ENCODE measurements at places on chromosomes 16 and 17. TPM values are rescaled to one million over a fixed set of nuclear protein-coding genes. Genes with fewer than 3 reads are reported as not detected.

Gene CLEC3A
- total RNA-seq, result not detected

Gene MYO15A
- total RNA-seq, result 2.2 TPM

Gene OR1A2
- total RNA-seq, result not detected

Gene CCDC102A
- total RNA-seq, result 5.4 TPM

Gene COPZ2
- 2.0 TPM for total RNA-seq

Gene HAGH
- 73.7 TPM for total RNA-seq

Gene FOXN1
- total RNA-seq, result not detected

GRCh38 chr16:2471016-2471652 is at the start of gene NTN3:
NTN3 (plus strand) TSS chr16:2471297; CDS start chr16:2471702, 405 bp downstream.
- H3K4me1 ChIP-seq, result peaks cover 36% of the 10 kb centered on the region
- H3K36me3 ChIP-seq, result no peaks in the 10 kb centered on the region
- no peak for DNase-seq
- peaks cover 29% of the 10 kb centered on the region for H3K27me3 ChIP-seq

- DNase-seq, result no peak
- peaks cover 6% of the 10 kb centered on the region for H3K4me1 ChIP-seq
- H3K27ac ChIP-seq, result no peak overlapping the region
- H3K4me3 ChIP-seq, result no peak overlapping the region
Observed at GRCh38 chr16:81491541-81492188, 47.1 kb downstream of the CMIP start.

DNA sequence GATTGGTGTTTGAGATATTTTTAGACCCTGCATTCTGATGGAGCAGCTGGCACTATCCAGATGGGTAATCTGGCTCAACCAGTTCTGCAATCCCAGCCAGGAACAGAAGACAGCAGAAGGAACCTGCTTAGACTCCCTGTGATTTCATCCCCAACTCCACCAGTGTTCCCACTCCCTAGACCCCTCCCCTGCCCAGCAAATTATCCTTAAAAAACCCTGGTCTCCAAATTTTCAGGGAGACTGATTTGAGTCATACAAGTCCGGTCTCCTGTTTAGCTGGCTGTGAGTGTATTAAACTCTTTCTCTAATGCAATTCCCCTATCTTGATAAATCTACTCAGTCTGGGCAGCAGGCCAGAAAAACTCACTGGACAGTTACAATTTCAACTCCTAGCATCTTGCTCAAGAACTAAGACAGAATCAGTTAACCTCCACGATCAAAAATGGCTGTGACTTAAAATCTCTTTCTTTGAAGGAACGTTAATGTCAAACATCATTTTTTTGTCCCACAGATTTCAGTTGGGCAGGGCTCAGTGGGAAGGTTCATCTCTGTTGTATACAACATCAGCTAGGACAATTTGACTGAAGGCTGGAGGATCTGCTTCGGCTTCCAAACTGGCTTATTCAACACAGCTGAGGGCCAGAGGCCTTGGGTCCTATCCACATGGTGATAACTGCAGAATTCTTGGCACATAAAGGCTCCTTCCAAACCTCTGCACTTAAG is 4.9 kb upstream of the RBL2 start:
- H3K36me3 ChIP-seq, result no peaks in the 10 kb centered on the region
- H3K4me1 ChIP-seq, result peaks cover 7% of the 10 kb centered on the region
- no peaks in the 10 kb centered on the region for H3K27me3 ChIP-seq
- no peak for DNase-seq
- no peak overlapping the region for H3K27ac ChIP-seq

DNA sequence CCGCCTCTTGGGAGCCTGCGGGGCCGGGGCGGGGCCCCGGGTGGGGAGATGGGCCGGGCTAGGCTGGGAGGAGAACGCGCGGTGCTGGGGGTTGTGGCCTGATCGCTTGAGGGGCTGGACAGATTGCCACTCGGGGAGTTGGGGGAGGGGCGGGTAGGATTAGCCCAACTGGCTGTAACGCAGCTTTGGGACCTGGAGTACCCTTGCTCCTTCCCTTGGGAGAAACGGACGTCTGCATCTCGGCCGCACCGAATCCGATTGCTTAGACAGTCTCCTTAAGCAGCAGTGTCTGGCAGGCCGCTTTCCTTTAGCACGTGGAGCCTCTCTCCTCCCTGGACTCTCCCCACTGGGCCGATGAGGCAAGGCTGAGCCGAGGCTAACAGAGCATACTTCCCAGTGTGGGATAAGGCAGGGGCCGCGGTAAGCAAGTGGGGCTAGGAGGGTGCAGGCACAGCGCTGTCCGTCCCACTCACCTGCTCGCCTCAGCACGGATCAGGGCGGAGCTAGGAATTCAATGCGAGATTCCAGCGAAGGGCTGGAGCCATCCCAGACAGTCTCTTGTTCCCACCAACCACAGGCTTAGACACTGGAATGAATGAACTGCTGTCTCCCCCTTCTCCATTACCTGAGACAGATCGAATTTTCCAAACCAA is 540 bp upstream of the ACLY start:
- H3K4me1 ChIP-seq, result peaks cover 41% of the 10 kb centered on the region
- no peaks in the 10 kb centered on the region for H3K27me3 ChIP-seq
- H3K4me3 ChIP-seq, result peak overlapping the region; percentile 97
- H3K36me3 ChIP-seq, result no peaks in the 10 kb centered on the region

GRCh38 chr17:40266882-40267281 is 20.8 kb upstream of the CDC6 start:
- H3K36me3 ChIP-seq, result peaks cover 61% of the 10 kb centered on the region
- H3K4me1 ChIP-seq, result no peaks in the 10 kb centered on the region
- H3K4me3 ChIP-seq, result no peak overlapping the region
- no peak for DNase-seq

- peak overlapping the region; percentile 71 for H3K27ac ChIP-seq
- H3K36me3 ChIP-seq, result no peaks in the 10 kb centered on the region
- H3K27me3 ChIP-seq, result no peaks in the 10 kb centered on the region
Observed at GRCh38 chr16:68079626-68080344, 5.4 kb upstream of the NFATC3 start.

- H3K27ac ChIP-seq, result no peak overlapping the region
- no peak overlapping the region for H3K4me3 ChIP-seq
- H3K4me1 ChIP-seq, result peaks cover 52% of the 10 kb centered on the region
- no peak for DNase-seq
- no peaks in the 10 kb centered on the region for H3K36me3 ChIP-seq
- peaks cover 12% of the 10 kb centered on the region for H3K27me3 ChIP-seq
Observed at GRCh38 chr17:42682722-42683403, 532 bp downstream of the CNTNAP1 start.

- H3K4me1 ChIP-seq, result peaks cover 10% of the 10 kb centered on the region
- H3K27me3 ChIP-seq, result no peaks in the 10 kb centered on the region
- no peaks in the 10 kb centered on the region for H3K36me3 ChIP-seq
- no peak overlapping the region for H3K27ac ChIP-seq
Observed at GRCh38 chr17:65918500-65918899, 273.4 kb downstream of the CEP112 start.

DNA sequence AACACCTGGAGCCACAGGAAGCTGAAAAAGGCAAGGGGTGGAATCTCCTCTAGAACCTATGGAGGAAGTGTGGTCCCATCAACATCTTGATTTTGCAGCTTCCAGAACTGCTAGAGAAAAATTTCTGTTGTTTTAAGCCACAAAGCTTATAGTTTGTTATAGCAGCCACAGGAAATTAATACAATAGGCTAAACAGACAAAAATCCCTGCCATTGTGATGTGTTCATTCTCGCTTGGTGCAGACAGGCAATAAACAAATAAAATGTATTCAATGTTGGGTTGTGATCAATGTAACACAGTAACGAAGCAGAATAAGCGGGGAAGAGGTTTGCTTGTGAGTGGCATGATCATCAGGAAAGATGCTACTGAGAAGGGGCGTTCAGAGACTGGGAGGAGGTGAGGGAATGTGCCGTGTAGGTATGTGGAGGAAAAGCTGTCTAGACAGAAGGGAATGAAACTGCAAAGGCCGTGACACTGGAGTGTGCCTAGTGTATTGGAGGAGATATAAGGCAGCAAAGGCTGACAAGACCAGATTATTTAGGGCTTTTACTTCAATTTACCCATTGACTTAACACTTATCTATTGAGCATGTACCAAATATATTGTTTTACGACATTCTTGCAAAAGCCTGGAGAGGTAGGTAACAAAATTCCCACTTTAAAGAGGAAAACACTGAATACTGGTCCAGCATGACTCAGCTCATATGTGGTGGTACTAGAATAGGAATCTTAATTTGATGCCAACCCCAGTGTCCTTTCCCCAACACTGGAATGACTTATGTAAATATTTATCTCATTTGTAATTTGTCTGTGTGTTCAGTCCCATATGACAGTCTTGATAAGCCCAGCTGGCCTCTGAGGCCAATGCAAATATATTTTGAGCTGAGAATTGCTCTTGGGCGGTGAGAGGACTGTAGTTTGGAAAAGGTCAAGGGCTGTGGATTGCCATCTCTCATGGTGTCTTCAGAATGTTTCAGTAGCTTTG is 375.9 kb downstream of the CDH13 start:
- no peak for DNase-seq
- H3K4me3 ChIP-seq, result no peak overlapping the region
- no peaks in the 10 kb centered on the region for H3K27me3 ChIP-seq
- no peaks in the 10 kb centered on the region for H3K4me1 ChIP-seq
- H3K27ac ChIP-seq, result no peak overlapping the region

- no peaks in the 10 kb centered on the region for H3K4me1 ChIP-seq
- H3K27ac ChIP-seq, result no peak overlapping the region
- H3K36me3 ChIP-seq, result no peaks in the 10 kb centered on the region
- no peaks in the 10 kb centered on the region for H3K27me3 ChIP-seq
- H3K4me3 ChIP-seq, result no peak overlapping the region
Observed at GRCh38 chr16:57722210-57722499, 13.4 kb upstream of the KATNB1 start.

DNA sequence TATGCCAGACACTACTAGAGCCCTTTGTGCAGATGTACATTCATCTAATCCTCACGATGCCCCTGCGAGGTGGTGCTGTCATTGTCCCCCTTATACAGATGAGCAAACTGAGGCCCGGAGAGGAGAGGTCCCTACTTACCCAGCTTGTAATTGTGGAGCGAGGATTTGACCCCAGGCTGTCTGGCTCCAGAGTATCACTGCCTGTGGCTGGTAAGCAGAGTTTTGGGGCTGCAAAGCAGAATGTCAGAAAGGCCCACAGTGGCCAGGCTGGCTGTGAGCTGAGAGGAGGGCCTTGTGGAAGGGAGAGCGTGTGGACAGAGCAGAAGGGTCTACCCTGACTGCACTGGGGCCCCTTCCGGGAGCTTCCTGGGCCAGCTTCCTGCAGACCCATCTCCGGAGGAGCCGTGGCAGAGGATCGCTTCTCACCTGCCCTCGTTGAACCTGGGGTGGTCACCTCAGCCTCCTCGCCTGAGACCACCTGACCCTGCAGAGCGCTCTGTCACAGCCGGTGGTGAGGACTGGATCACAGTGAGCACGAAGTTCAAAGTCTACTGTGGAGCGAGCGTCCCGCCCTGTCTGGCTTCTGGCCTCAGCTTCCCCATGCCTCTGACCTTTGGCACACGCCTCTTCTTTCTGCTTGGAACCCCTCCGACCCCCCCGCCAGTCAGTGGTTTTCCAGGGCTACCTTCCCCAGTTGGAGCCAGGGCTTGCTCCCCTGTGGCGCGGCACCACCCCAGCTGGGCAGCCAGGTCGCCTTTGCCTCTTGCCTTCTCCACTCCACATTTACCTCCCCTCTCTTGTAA is 12.1 kb downstream of the CMIP start:
- no peaks in the 10 kb centered on the region for H3K27me3 ChIP-seq
- H3K36me3 ChIP-seq, result peaks cover 5% of the 10 kb centered on the region
- no peak for DNase-seq
- peaks cover 33% of the 10 kb centered on the region for H3K4me1 ChIP-seq
- no peak overlapping the region for H3K4me3 ChIP-seq

DNA sequence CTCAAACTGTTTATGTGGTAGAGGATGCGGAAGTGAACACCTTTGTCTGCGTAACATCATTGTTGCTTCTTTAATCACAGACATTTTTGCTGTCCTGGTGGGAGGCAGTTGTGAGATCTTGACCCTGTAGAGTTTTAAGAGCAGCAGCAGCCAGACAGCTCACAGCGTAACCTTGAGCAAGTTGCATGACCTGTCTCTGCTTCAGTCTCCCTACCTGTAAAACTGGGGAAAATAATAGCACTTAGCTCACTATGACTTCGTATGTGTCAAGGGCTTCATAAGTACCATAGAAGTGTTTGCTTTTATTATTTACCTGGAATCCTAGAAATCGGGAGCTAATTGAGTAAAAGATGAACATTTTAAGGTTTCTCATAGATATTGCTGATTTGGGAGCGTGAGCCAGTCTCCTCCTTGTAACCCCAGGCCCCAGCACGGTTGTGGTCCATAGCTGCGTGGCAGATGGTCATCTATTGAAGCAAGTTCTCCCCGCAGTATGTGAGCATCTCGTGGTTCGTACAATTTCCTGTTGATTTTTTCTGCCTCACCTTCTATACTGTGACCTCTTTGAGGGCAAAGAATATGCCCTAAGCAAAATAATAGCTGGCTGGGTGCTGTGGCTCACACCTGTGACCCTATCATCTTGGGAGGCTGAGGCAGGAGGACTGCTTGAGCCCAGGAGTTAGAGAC is 34.4 kb downstream of the GPRC5B start:
- no peak for DNase-seq
- H3K4me1 ChIP-seq, result no peaks in the 10 kb centered on the region
- H3K36me3 ChIP-seq, result no peaks in the 10 kb centered on the region
- no peak overlapping the region for H3K4me3 ChIP-seq
- no peaks in the 10 kb centered on the region for H3K27me3 ChIP-seq
- no peak overlapping the region for H3K27ac ChIP-seq

DNA sequence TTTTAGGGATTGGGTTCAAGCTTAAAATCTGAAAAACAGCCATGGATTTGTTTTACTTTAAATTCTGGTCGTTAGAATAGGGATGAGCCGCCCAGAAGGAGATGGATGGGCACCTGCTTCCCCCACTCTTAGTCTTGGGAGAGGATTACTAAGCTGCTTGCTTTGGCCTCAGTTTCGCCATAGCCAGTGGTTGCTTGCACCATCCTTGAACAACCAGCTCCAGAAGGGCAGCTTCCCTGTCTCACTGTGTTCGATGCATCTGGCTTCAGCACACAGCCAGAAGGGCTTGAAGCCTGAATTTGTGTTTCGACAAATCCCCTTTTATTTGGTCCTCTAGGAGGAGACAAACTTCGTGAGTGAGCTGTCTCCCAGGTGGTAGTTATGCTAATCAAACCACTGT is 7.1 kb downstream of the CYB5D2 start:
- H3K4me3 ChIP-seq, result no peak overlapping the region
- no peak overlapping the region for H3K27ac ChIP-seq
- H3K36me3 ChIP-seq, result no peaks in the 10 kb centered on the region
- DNase-seq, result no peak
- peaks cover 2% of the 10 kb centered on the region for H3K4me1 ChIP-seq
- H3K27me3 ChIP-seq, result no peaks in the 10 kb centered on the region

DNA sequence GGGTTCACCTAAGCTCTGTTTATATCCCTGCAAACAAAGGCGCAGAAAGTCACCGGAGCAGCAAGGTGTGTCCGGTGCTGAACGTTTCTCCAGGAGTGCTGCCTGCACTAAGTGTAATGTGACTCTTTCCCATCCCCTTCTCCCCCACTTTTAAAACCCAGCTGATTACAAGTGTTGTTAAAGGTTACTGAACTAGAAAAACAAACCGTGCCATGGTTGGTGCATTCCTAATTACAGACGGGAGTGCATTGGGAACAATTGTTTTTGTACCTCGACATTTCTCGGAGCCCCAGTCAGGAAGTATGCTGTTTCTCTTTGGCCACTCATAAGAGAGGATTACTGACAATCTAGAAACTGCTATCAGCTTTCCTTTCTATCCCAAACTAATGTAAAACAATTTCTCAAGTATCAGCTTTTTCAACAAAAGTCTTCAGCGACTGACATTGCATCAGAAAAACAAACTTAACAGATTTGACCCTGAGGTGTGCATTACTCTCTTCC is 441.0 kb upstream of the SALL1 start:
- no peak overlapping the region for H3K4me3 ChIP-seq
- H3K36me3 ChIP-seq, result no peaks in the 10 kb centered on the region
- H3K27ac ChIP-seq, result no peak overlapping the region
- no peaks in the 10 kb centered on the region for H3K4me1 ChIP-seq
- no peaks in the 10 kb centered on the region for H3K27me3 ChIP-seq
- no peak for DNase-seq
